ENCODE measurements at places on chromosomes 7 and 10.
A peak's percentile ranks its signal among the peaks of the same experiment; 100 is the strongest.

GRCh38 chr7:116991233-116991632 lies 37.9 kb downstream of the ST7 start:
- no peak for DNase-seq

DNA sequence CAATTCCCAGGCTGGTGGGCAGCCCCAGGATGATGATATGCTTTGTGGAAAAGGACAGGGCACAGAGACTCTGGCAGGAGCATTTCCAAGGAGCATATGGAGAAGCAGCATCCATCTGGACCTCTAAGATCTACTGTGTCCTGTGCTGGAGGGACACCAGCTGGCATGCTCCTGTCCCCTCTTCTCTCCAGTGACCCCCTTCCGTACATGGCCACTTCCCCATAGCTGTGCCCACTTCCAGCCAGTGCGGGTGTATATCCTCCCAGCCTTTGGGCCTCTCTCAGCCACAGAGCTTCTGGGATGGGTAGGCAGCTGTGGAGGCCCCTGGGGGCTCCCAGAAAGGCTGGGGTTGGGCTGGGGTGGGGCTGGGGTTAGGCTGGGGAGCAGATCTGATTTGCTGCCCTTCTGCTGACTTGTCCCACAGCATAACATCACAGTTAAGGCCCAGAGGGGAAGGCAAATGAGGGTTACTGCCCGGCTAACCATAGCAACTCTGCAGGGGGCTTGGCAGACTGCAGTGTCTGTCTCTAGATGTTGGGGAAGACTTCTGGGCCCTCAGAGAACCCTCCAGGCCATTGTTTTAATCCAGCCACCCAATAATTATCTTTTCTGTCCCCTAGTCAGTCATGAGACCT lies 6.3 kb downstream of the NPFFR1 start:
- no peak for DNase-seq

GRCh38 chr10:74417397-74417796 lies 266.4 kb downstream of the ADK start:
- DNase-seq: no peak

DNA sequence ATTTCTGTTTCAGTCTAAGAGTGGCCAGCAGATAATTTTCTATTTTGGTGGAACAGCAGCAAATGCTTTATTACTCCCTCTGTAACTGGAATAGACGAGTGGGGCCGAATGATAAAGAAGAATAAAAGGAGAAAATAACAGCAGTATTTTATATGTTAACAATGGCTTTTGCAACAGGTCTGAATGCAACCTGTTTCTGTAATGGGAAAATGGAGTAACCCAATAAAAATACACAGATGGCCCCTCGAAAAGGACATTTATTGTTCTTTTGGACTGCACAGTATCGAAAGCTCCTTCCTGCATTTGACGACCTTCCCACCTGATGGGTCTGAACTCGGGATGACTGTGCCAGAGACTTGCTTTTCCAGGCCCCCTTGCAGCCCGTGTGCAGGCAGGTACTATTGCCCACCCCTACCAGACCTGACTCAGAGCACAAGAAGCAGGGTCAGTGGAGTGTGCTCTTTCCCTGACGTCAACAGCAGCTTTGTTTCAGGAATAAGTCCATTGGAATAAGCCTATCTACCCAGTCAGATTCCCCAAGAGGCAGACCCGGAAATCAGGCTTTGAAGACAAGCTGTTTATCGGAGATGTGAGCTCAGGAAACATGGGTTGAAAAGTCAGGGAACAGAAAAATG lies 306.5 kb upstream of the NEBL start:
- DNase-seq: no peak

DNA sequence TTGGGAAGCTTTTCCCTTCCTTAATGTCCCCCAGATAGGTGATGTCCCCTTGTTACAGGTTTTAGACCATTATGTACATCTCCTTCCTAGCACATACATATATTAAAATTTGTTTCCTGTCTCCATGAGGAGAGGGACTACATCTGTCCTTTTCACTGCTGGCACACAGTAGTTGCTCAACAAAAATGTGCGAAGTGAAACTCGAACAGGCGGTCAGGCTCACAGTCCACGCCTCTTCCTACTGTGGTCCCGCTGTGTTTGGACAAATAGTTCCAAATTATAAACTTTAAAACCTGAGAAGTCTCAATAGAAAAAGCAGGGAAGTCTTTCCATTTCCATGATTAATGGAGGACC lies 1.2 kb upstream of the HHEX start:
- no peak for DNase-seq

- DNase-seq: no peak
Measured at GRCh38 chr10:19713800-19714525, 102.3 kb upstream of the PLXDC2 start.

DNA sequence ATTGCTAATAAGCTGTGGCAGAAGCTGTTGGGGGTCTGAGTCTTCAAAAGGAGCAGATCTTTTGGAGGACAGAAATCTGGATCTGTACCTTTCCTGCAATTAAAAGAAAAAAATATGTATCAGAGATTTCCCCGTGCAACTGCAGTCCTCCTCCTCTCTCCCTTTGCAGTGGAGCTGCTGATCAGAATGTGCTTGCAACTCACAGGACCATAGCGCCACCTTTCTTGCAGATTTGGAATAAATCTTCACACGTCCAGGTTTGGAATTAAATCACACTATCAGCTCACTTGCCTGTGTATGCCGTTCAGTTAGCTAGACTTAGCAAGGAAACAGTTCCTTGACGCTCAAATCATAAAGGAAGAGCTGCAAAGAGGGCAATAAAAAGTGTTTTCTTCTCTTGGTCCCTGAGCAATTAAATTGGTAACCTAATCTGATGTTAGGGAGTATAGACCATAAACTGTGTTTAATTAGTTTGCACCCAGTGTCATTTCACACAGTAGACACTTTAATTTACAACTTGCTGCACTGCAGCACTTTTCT lies 77.4 kb downstream of the PON1 start:
- DNase-seq: peak; percentile 22

- DNase-seq: no peak
Measured at GRCh38 chr10:71399946-71400345, 3.2 kb downstream of the CDH23 start.

Measured in brain pericyte (primary cell).